Naive thymus-derived CD8-positive, alpha-beta T cell (primary cell): ENCODE measurements at places on chromosomes 12 and 14. TPM values are rescaled to one million over a fixed set of nuclear protein-coding genes. Genes with fewer than 3 reads are reported as not detected.

The GPR68 gene
- 0.15 TPM for polyA plus RNA-seq

The TMEM229B gene
- polyA plus RNA-seq = 17.3 TPM

The SLC25A21 gene
- not detected for polyA plus RNA-seq

The CLMN gene
- polyA plus RNA-seq = 0.07 TPM

The ALKBH2 gene
- 11.5 TPM for polyA plus RNA-seq

The A2ML1 gene
- polyA plus RNA-seq = not detected

The ASB2 gene
- polyA plus RNA-seq = not detected

The KRT2 gene
- 1.2 TPM for polyA plus RNA-seq

The BDKRB2 gene
- polyA plus RNA-seq = not detected

The CDKL1 gene
- polyA plus RNA-seq = 0.90 TPM

The TTC9 gene
- 10.6 TPM for polyA plus RNA-seq

The FOXG1 gene
- not detected for polyA plus RNA-seq

The SMCO2 gene
- not detected for polyA plus RNA-seq

The KIF21A gene
- polyA plus RNA-seq = 2.8 TPM

The ATG101 gene
- 28.8 TPM for polyA plus RNA-seq

The FITM1 gene
- 0.52 TPM for polyA plus RNA-seq

The TOMM20L gene
- polyA plus RNA-seq = not detected

The DPY19L2 gene
- polyA plus RNA-seq = 0.47 TPM

The COX8C gene
- not detected for polyA plus RNA-seq

The TMTC1 gene
- not detected for polyA plus RNA-seq

The ORAI1 gene
- polyA plus RNA-seq = 122 TPM

The PRH2 gene
- polyA plus RNA-seq = not detected

The CYP27B1 gene
- polyA plus RNA-seq = not detected

The SLC2A14 gene
- 0.67 TPM for polyA plus RNA-seq

The GPN3 gene
- polyA plus RNA-seq = 34.4 TPM

The CCND2 gene
- 69.3 TPM for polyA plus RNA-seq

The SCN8A gene
- 0.22 TPM for polyA plus RNA-seq

The KRT72 gene
- not detected for polyA plus RNA-seq

The TTC6 gene
- not detected for polyA plus RNA-seq

The CHMP4A gene
- 133 TPM for polyA plus RNA-seq

The SPTB gene
- polyA plus RNA-seq = not detected

The GATC gene
- 14.6 TPM for polyA plus RNA-seq

The ANG gene
- not detected for polyA plus RNA-seq

The POC1B gene
- polyA plus RNA-seq = 22.1 TPM

The TRPV4 gene
- polyA plus RNA-seq = not detected

The C12orf54 gene
- polyA plus RNA-seq = not detected
